ENCODE measurements at places on chromosomes 7 and 10. TPM values are rescaled to one million over a fixed set of nuclear protein-coding genes. Genes with fewer than 3 reads are reported as not detected.

DNA sequence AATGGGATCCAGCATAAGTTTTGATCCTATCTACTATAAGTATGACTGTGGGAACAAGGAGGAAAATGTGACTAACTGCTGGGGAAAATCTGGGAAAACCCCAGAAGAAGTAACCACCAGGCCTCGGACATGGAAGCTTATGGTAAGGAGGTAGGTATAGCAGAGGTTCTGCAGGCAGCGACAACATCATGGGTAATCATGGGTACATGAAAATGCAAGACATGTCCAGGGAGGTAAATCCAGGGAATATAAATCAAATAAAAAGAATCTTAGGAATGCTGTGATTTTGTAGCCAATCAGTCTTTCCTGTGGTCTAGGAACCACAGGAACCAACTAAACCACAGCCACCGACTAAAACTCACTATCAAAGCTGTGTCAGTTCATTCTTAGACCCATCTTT is 168.3 kb upstream of the NPY start:
- no peak for DNase-seq
- H3K36me3 ChIP-seq: no peaks in the 10 kb centered on the region
- no peak overlapping the region for H3K4me3 ChIP-seq
- H3K27me3 ChIP-seq: no peaks in the 10 kb centered on the region

- H3K36me3 ChIP-seq: no peaks in the 10 kb centered on the region
- no peak overlapping the region for H3K4me3 ChIP-seq
- no peaks in the 10 kb centered on the region for H3K27me3 ChIP-seq
- no peak overlapping the region for H3K27ac ChIP-seq
- H3K4me1 ChIP-seq: no peaks in the 10 kb centered on the region
- DNase-seq: no peak
These were observed 501.0 kb upstream of the SORCS1 start for GRCh38 chr10:107665459-107665858.

DNA sequence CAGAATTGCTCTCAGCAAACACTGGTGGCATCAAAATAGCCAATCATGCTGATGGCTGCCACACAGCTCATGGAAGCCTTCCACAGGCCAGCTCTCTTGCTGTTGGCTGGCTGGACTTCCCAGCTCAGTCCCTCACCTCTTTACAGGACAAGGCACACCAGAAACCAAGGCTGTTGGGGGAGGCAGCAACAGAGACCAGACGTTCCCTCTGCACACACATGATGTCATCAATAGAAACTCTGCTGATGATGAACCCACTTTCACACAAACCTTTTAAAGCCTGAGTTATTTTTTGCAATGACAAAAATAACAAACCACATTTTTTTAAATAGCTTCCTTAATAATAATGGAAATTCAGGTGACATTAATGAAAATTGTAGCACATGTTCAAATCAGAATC is 300.9 kb upstream of the C7orf33 start:
- H3K4me3 ChIP-seq: no peak overlapping the region
- DNase-seq: no peak
- no peak overlapping the region for H3K27ac ChIP-seq

GRCh38 chr7:73652541-73652949 is 15.1 kb upstream of the VPS37D start:
- H3K27me3 ChIP-seq: no peaks in the 10 kb centered on the region

TMEM26 gene
- total RNA-seq: 0.54 TPM

DNA sequence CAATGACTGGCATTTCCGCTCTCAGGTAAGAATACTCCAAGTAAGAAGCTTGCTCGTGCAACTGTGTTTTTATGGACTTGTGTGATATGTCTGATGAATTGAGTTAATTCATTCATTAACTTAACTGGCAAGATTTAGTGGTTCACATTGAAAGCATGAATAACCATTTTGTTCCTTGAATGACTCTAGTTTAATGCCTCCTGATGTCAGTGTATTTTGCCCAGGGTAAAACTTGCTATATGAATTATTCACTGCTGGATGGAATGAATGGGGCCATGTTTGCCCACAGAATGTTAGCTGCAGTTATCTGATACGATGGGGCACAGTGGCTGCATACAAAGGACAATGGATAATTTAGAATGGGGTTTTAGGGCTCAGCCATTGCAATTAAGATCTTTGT is 124.1 kb downstream of the ZNF365 start:
- DNase-seq: no peak
- no peaks in the 10 kb centered on the region for H3K4me1 ChIP-seq
- no peak overlapping the region for H3K4me3 ChIP-seq
- no peaks in the 10 kb centered on the region for H3K27me3 ChIP-seq
- H3K27ac ChIP-seq: no peak overlapping the region
- H3K36me3 ChIP-seq: no peaks in the 10 kb centered on the region

KIAA1217 gene
- total RNA-seq: 67.3 TPM

GRCh38 chr10:103855424-103855823 is at the start of gene SH3PXD2A:
TSS of gene SH3PXD2A (minus strand) at chr10:103855576. CDS start at chr10:103855266, 310 bp downstream.
- no peak for DNase-seq
- H3K27me3 ChIP-seq: no peaks in the 10 kb centered on the region
- H3K4me1 ChIP-seq: peaks cover 12% of the 10 kb centered on the region
- H3K27ac ChIP-seq: no peak within 1 kb of the TSS
- H3K4me3 ChIP-seq: peak within 1 kb of the TSS; percentile 51

DNA sequence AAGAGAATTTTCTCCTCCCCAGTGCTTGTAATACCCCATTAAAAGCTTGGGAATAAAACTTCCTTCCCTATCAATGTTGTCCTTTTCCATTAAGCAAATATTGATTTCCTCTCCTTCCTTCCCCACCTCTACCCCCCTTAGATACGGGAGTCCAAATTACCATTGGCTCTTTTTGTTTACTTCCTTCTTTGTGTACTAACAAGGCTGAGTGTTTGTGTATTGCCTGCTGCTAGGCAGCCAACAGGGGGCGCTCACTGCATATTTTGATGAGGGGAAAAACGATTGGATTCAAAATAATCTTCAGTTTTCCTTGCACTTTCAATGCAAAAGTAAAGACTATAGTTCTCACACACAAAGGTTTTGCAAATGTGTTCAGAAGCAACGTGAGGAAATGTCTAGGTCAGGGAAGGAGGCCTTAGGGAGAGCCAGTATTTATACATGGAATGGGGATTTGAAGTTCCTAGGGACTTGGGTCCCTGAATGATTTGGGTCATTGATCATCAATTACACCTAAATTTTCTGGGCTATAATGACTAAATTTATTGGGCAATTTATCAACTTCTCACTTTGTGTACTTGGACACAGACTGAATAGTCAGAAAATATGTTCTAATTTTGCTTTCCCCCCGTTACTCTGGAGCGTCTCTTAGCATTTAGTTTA is 23.6 kb upstream of the VPS41 start:
- H3K27ac ChIP-seq: no peak overlapping the region
- peak; percentile 67 for DNase-seq
- no peaks in the 10 kb centered on the region for H3K36me3 ChIP-seq
- H3K27me3 ChIP-seq: no peaks in the 10 kb centered on the region

GRCh38 chr7:135200821-135201331 is 10.4 kb downstream of the WDR91 start:
- no peak overlapping the region for H3K27ac ChIP-seq
- H3K4me1 ChIP-seq: no peaks in the 10 kb centered on the region
- peaks cover 13% of the 10 kb centered on the region for H3K36me3 ChIP-seq
- no peak for DNase-seq
- no peak overlapping the region for H3K4me3 ChIP-seq

DNA sequence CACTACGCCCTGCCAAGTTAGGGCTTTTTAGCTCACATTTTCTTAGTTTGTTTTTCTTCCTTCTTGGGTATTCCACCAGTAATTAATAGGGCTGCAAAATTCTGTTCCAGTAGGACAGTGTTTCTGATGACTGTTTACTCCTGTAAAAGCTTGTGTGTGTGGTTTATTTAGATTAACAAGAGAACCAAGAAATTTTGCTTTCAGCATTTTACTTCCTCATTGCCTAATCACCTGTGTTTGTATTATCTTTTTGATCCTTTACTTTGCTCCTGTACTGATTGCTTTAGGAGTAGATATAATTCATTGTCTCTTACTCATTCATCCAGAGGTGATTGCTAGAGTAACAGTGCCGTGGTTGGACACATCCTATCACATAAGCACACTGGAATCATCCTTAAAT is 27.7 kb downstream of the TDRD1 start:
- DNase-seq: no peak
- H3K36me3 ChIP-seq: no peaks in the 10 kb centered on the region
- no peaks in the 10 kb centered on the region for H3K27me3 ChIP-seq

- H3K27me3 ChIP-seq: no peaks in the 10 kb centered on the region
- no peaks in the 10 kb centered on the region for H3K4me1 ChIP-seq
- peak; percentile 24 for DNase-seq
These were observed 134.3 kb downstream of the PRKCQ start for GRCh38 chr10:6445671-6446316.

DNA sequence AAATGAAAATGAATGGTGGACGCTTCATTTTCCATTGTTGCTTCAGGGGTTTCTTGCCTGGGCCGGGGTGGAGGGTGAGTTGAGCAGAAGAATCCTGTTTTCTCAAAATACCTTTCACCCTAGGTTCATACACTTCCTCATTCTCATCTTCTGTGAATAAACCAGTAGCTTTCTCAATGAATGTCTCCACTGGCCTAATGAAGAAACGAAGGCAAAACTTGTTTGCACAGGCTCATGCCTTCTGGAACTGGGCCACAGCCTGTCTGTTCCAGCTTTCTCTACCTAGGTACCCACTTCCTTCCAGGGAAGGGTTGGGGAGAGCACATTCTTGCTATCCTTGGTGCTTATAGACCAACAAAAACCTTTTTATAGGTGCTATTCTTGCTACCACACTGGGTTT is 21.3 kb downstream of the STMP1 start:
- no peaks in the 10 kb centered on the region for H3K27me3 ChIP-seq
- DNase-seq: peak; percentile 60
- H3K4me3 ChIP-seq: no peak overlapping the region
- H3K36me3 ChIP-seq: no peaks in the 10 kb centered on the region
- peak overlapping the region; percentile 81 for H3K27ac ChIP-seq

GRCh38 chr7:149742075-149742701 is 31.2 kb downstream of the ZNF467 start:
- DNase-seq: peak; percentile 60

DNA sequence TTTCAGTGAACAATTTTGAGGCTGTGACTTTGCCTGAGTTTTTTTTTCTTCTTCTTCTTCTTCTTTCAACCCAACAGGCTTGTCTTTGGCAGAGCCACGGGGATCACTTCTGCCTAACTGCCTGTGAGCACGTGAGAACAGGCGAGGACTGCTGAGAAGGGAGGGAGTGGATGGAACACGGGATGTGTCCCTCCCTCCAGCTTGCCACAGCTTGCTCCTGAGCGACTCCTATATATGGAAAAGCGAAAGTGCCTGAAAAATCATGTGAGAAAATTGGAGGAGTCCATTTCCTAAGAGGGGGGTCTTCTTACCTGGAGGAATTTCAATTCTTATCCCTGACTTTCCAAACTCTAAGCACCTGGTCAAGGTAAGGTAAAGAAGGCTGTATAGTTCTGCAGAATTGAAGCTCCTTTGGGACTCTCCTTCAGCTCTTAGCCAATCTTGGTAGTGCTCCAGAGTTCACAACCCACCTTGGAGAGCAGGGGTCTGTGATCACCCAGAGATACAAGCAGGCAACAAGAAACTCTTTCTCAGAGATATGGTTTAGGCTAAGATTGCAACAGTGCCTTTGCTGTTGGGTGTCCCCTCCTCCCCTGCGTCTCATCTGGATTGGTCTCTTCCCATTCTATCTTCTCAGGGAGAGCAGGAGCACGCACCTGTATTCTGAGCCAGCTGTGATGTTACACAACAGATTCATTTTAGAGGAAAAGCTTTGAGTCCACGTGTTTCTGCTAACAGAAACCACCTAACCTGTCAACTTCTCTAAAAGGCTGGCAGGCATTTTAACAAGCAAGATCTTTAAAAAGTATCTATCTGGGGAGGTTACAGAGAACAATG is at the start of gene MAT1A:
Gene MAT1A, minus strand, starts transcription at position 208 of the 837 bp plus-strand sequence. CDS start 235 bp downstream, outside the sequence.
- no peaks in the 10 kb centered on the region for H3K27me3 ChIP-seq
- no peaks in the 10 kb centered on the region for H3K4me1 ChIP-seq
- DNase-seq: peak; percentile 47
- H3K36me3 ChIP-seq: no peaks in the 10 kb centered on the region
- H3K4me3 ChIP-seq: no peak within 1 kb of the TSS
- no peak within 1 kb of the TSS for H3K27ac ChIP-seq

DNA sequence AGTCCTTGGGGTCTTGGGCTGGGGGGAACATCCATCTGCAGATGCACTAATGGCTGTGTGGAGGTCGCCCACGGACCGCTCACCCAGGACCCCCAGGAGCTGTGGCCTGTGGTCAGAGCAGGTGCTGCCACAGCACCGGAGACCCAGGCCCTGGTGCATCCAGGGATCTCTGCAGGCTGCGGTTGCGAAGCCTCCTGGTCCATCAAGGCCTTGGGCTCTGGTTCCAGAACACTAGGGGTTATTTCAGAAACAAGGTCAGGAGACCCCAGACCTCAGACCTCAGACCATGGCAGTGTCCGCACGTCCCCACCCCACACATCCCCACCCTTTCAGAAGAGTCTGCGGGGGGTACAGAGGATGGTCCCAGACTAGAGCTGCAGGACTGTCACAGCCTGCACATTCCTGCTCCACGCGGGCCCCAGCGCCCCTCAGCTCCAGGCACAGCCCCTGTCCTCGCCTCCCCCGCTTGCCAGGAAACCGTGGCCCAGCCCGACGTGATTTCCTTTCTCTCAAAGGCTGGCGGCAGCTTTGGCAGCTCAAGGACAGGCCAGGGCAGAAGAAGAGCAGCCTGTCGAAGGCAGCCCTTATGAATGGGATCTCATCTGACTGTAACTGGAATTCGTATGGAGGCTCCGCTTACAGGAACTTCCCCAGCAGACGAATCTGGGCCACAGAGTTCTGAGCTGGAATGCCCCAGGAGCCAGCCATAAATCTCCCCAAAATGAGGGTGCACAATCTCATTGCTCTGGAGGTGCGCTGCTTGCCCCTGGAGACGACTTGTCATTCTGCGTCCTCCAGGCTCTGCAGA is 136.2 kb upstream of the RET start:
- DNase-seq: no peak
- H3K4me3 ChIP-seq: no peak overlapping the region
- no peaks in the 10 kb centered on the region for H3K36me3 ChIP-seq
- no peaks in the 10 kb centered on the region for H3K27me3 ChIP-seq
- no peak overlapping the region for H3K27ac ChIP-seq
- no peaks in the 10 kb centered on the region for H3K4me1 ChIP-seq

DNA sequence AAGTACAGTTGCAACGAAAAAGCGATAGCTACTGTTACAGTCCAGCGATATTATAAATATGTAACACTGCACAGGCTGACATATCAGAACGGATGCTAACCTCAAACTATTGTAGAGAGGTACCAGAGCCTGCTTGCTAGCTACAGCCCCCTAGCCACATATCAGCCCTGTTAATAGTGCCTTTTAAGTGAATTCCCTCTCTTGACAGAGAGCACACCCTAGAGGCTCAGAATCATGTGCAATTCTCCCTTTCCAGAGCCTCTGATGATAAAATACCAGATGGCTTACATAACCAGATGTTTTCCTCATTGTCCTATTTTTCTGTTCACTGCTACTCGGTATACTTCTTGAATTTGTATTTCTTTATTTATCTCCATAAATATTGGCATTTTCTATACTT is 960.7 kb upstream of the CELF2 start:
- no peak overlapping the region for H3K4me3 ChIP-seq
- H3K27ac ChIP-seq: no peak overlapping the region
- no peak for DNase-seq
- no peaks in the 10 kb centered on the region for H3K27me3 ChIP-seq

All from thyroid gland (tissue), 4 donors.